Caco-2 (cell line): ENCODE measurements at places on chromosomes 11 and 22. TPM values are rescaled to one million over a fixed set of nuclear protein-coding genes. Genes with fewer than 3 reads are reported as not detected.

GAB4 gene
- total RNA-seq = not detected in 2 replicates

GRCh38 chr22:47591016-47591415, 828.6 kb downstream of the TBC1D22A start:
- no peaks in the 10 kb centered on the region for H3K36me3 ChIP-seq
- no peaks in the 10 kb centered on the region for H3K27me3 ChIP-seq
- H3K27ac ChIP-seq = no peak overlapping the region
- DNase-seq = no peak
- no peaks in the 10 kb centered on the region for H3K4me1 ChIP-seq

OSM gene
- total RNA-seq = not detected in 2 replicates

DNA sequence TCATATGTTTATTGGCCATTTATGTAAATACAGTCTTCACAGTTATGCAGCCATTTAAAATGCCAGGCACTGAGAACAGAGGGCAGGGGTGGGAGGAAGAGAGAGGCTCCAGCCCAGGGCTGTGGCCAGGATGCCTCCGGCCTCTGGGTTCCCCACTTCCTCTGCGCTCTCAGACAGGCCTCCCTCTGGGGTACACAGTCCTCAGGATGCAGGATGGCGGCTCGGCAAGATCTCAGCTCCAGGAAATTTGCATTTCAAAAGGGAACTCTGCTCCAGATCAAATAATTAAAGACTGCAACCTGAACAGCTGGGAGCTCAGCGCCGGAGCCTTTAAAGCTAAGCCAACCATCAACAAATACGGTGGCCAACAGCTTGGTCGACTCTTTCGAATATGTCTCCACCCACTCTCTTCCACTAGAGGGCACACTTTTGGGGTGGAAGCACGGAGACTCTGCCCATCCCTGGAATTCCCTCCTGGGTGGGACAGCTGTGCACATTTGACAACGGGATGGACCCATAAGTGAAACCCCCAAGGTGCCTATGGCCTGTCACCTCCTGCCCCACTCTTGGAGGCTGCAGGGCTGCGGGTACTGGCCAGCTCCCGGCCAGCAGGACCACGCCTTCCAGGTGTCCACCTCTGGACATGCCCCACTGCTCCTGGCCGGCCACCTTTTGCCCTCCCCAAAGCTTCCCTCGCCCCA, 1044.7 kb downstream of the BRD1 start:
- no peaks in the 10 kb centered on the region for H3K27me3 ChIP-seq
- H3K4me1 ChIP-seq = no peaks in the 10 kb centered on the region
- no peak overlapping the region for H3K4me3 ChIP-seq
- no peak for DNase-seq
- H3K27ac ChIP-seq = no peak overlapping the region

- peaks cover 36% of the 10 kb centered on the region for H3K4me1 ChIP-seq
- no peaks in the 10 kb centered on the region for H3K27me3 ChIP-seq
- H3K4me3 ChIP-seq = no peak overlapping the region
- DNase-seq = no peak
- no peaks in the 10 kb centered on the region; the same call in 1 of the 2 replicates for H3K36me3 ChIP-seq
These were observed 72.7 kb upstream of the AKIP1 start for GRCh38 chr11:8838248-8838647.

- no peaks in the 10 kb centered on the region for H3K36me3 ChIP-seq
- no peak for DNase-seq
- no peak overlapping the region for H3K4me3 ChIP-seq
- no peaks in the 10 kb centered on the region for H3K27me3 ChIP-seq
- peaks cover 4% of the 10 kb centered on the region; the same call in 1 of the 2 replicates for H3K4me1 ChIP-seq
These were observed 64.7 kb upstream of the CD5 start for GRCh38 chr11:61037441-61038093.

OR51B2 gene
- not detected in 2 replicates for total RNA-seq

DNA sequence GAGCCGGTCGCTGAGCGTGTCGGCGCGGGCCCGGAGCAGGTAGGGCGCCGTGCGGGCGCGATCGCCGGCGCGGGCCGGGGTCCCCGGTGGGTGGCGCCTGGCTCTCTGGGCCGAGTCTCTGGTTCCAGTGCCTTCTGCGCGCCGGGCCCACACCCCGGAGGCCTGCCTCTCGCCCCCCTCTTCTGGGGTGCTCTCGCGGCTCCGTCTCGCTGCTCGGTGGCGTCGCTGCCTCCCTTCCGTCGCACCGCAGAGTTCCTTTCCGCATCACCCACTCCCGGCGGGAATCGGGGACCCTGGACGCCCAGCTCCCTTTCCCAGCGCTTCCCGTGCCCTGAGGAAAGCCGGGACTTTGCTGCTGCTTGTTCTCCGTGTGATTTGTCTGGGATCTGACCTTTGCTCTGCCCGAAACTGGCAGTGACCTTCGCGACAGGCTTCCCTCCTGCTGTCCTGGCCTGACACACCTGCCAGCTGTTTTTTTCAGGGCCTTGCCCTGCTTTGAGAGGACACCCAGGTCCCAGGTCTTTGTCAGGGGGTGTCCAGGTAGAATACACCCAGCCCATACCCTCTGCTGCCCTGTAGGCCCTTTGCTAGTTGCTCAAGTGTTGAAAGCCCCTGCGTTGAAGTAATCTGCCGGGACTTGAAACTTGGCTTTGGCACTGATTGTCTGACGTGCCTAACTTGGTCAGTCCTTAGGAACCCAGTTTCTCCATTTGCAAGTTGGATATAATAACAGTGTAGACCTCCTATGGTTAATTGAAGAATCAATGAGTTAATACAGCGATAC, 711 bp downstream of the FDX1 start:
- H3K4me1 ChIP-seq = peaks cover 35% of the 10 kb centered on the region
- H3K36me3 ChIP-seq = no peaks in the 10 kb centered on the region
- peak; percentile 72 for DNase-seq
- peak overlapping the region; percentile 61 for H3K4me3 ChIP-seq
- peak overlapping the region; percentile 99 for H3K27ac ChIP-seq

BLID gene
- total RNA-seq = not detected in 2 replicates

CYP2R1 gene
- total RNA-seq = 33.0 and 34.5 TPM in 2 replicates

CCDC73 gene
- not detected in 2 replicates for total RNA-seq

DNA sequence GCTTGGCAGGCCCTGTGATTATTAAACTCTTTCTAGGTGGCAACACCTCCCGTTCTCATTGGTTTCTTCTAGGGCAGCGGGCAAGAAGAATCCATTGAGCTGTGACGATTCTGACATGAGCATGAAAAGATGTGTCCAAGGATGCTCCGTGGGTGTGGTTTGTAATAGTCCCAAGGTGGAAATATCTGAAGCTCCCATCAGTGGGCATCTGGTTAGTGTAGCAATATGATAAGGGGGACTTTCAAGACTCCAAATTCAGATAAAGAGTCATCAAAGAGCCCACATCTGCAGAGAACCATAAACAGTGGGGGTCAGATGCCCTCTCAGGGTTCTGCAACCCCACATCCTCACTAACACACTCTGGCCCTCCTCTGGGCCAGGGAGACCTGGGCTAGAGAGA, 42.6 kb downstream of the TST start:
- no peaks in the 10 kb centered on the region for H3K36me3 ChIP-seq
- DNase-seq = no peak
- H3K4me1 ChIP-seq = no peaks in the 10 kb centered on the region
- no peaks in the 10 kb centered on the region for H3K27me3 ChIP-seq

NAV2 gene
- total RNA-seq = 63.5 and 64.7 TPM in 2 replicates

GRCh38 chr11:86151174-86152005, 82.5 kb upstream of the PICALM start:
- peaks cover 32% of the 10 kb centered on the region for H3K4me1 ChIP-seq
- no peak for DNase-seq
- no peaks in the 10 kb centered on the region for H3K27me3 ChIP-seq
- peak overlapping the region; percentile 2 for H3K27ac ChIP-seq
- no peak overlapping the region for H3K4me3 ChIP-seq

DNA sequence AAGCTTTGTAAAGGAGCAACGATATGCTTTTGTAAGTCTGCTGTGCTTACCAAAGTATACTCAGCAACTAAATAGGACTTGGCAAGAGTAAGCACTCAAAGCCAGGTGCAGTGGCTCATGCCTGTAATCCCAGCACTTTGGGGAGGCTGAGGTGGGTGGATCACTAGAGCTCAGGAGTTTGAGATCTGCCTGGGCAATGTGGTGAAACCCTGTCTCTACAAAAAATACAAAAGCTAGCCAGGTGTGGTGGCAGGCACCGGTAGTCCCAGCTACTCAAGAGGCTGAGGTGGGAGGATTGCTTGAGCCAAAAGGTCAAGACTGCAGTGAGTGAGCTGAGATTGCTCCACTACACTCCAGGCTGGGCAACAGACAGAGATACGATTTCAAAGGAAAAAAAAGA, 67.5 kb downstream of the PAK1 start:
- H3K27me3 ChIP-seq = no peaks in the 10 kb centered on the region
- H3K36me3 ChIP-seq = no peaks in the 10 kb centered on the region
- H3K27ac ChIP-seq = no peak overlapping the region
- DNase-seq = no peak
- H3K4me3 ChIP-seq = no peak overlapping the region

- no peak overlapping the region for H3K4me3 ChIP-seq
- DNase-seq = no peak
- no peak overlapping the region for H3K27ac ChIP-seq
- peaks cover 5% of the 10 kb centered on the region; the same call in 1 of the 2 replicates for H3K4me1 ChIP-seq
- peaks cover 3% of the 10 kb centered on the region for H3K36me3 ChIP-seq
- no peaks in the 10 kb centered on the region for H3K27me3 ChIP-seq
These were observed 3.6 kb downstream of the PEX16 start for GRCh38 chr11:45913942-45914635.

DNA sequence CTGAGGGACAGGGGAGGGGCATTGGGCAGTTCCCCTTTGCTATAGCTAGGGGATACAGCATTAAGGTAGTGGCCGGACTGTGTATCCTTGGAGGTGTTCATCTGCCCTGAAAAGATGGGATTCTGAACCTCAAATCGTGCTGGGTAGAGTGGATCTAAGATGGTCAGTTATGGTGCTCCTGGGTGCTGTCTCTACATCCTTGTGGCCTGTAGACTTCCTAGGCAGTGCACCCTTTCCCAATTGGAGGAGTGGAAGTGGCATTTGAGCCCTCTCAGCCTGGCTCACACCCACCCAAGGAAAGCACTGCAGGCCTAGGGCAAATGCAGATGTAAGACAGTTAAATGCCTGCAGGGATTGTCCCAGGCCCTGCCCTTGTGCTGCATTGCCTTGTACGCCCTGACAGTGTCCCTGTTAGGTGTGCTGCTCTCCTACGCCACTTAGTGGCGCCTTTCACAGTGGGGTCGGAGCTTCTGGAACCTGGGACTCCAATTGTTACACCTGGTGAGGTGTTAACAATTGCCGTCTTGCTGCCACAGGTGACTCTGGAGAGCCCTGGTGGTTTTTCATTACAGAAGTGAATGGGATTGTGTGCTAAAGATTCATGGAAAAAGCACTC, 35.0 kb downstream of the PPFIBP2 start:
- no peaks in the 10 kb centered on the region for H3K36me3 ChIP-seq
- no peak overlapping the region for H3K4me3 ChIP-seq
- DNase-seq = peak; percentile 70

DNA sequence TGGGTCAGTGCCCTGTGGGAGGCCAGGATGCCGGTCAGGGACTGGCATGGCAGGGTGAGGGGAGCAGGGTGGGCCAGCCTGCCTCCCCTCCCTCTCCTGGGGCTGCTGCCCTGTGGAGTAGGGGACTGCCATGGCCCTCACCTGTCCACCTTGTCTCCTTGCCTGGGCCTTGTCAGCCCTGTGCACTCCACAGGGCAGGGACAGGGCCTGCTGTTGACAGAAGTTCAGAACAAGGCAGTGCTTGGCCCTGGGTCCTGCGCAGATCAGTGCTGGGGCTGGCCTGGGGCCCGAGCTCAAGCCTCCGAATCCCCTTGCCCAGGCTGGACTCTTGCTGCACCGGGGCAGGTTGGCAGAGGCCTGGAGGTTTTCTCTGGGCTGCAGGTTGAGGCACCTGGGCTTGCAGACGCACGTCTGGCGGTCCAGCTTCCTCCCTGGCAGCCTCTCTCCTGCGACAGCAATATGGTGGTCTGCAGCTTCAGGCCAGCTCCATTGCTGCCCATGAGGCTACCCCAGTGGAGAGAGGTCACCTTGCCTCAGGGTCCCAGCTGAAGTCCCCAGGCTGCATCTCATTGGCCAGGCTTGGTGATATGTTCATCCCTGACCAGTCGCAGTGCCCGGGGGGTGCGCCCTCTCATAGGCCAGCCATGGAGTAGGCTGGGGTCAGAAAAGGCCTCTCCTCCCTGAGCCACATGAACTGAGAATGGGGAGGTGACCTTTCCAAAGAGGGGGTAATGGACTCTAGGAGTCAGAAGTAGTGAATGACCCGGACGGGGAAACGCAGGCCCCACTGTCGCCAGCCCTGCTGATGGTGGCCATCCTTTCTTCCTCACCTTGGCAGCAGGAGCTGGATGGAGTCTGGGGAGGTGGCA, 21.5 kb upstream of the CHKA start:
- H3K4me1 ChIP-seq = peaks cover 36% of the 10 kb centered on the region
- no peak overlapping the region for H3K27ac ChIP-seq
- no peaks in the 10 kb centered on the region for H3K27me3 ChIP-seq
- peak; percentile 37 for DNase-seq
- no peaks in the 10 kb centered on the region for H3K36me3 ChIP-seq

DNA sequence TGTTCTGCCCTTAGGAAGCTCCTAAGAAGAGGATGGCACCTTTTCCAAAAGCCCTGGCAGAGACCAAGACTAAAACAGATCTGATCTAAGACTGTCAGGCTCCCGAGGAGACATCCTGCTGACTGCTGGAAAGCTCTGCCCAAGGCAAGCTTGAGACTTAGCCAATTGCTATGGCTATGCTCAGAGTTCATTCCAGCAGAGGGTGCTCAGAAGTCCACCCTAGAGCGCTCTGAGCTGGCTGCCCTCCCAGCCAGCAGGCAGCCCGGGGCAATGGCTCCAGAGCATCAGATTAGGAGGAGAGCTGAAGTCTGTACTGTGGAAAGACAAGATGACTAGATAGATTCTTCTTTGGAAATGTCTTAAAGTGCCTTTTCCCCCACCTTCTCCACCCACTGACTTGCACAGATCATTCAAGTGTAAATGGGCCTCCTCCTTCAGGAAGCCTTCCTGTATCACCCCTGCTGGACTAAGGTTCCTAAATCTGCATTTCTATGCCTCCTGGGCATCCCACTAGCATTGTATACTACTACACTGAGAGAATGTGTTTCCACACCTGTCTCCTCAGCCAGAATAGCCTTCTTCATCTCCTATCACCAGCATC, 23.4 kb downstream of the LRRC55 start:
- H3K27ac ChIP-seq = no peak overlapping the region
- peaks cover 1% of the 10 kb centered on the region; the same call in 1 of the 2 replicates for H3K27me3 ChIP-seq
- no peak overlapping the region for H3K4me3 ChIP-seq
- H3K36me3 ChIP-seq = no peaks in the 10 kb centered on the region

GRCh38 chr11:132357811-132358572, 987.6 kb downstream of the NTM start:
- no peak overlapping the region for H3K27ac ChIP-seq
- H3K4me3 ChIP-seq = no peak overlapping the region
- H3K4me1 ChIP-seq = no peaks in the 10 kb centered on the region
- DNase-seq = no peak
- no peaks in the 10 kb centered on the region for H3K36me3 ChIP-seq

ARHGAP20 gene
- 0.05 TPM in 1 of 2 replicates, not detected in the other for total RNA-seq
